Spleen (tissue), 13 donors: ENCODE measurements at places on chromosomes 3 and 15.

DNA sequence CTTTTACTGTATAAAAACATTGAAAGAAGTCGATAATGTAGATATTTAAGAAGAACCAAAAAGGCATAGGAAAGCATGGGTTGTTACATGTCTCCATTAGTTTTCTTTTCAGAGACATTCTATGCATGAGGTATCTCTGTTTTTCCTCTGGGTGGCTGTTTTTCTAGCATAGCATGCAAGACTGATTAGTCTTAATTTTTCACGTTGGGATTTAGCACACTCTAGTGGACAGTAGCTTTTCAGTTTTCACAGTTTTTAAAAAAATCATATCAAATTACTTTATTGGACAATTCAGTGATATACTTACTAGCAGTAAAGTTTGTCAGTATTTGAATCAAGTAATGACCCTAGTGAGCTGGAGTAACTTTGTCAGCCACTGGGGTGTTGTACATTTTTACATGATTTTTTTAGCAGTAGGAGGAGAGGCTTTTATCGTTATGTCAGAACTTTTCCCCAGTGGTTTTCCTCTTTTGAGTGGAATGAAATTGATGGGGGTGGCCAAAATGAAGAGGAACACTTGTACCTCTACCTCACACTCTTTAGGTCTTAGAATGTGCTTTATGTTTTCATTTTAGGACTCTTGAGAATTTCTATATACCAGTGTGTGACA lies 57.2 kb downstream of the SEC22A start:
- DNase-seq = no peak

DNA sequence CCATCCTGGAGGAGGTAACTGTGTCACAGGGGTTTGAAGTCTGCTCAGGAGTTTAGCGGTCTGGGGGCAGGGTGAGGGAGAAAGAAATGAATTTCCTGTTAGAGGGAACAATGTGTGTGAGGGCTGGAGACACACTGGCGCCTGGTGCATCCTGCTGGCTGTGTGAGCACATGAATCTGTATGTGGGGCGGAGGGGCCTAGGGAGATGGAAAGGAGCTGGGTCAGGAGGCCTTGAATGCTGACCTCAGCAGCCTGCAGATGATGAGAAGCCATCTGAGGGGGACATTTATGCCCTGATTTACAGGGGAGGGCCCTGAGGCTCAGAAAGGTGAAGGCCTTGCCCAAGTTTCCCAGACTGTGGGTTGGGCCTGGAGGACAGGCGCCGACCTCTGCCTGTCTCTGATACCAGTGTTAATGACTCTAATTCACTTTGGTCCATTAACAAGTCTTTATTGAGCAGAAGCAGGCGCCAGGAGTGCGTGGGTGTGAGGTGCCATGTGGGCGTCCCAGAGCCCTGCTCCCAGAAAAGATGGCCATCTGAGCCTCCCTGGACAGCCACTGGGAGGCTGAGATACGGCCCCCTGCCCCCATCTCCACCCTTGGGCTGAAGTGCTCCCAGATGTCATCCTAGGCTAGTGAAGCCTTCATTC lies 34.8 kb downstream of the LINGO1 start:
- DNase-seq = no peak

DNA sequence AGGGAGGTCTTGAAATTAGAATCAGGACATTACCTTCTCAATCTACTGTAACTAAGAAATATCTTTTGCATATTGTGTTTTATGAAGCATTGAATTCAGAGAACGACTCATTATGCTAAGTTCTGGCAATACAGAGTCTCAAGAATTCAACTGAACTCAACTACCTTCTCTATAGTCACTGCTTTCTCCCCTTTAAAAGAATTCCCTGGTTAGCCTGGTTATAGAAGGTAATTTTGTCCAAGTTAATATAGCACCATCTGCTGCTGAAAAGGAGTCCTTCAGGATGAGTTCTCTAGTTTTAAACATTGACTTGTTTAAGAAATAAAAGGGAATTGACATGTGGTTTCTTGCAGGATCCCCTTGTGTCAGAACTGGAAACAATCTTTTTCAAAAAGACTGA lies 60.2 kb downstream of the IL16 start:
- DNase-seq = no peak

DNA sequence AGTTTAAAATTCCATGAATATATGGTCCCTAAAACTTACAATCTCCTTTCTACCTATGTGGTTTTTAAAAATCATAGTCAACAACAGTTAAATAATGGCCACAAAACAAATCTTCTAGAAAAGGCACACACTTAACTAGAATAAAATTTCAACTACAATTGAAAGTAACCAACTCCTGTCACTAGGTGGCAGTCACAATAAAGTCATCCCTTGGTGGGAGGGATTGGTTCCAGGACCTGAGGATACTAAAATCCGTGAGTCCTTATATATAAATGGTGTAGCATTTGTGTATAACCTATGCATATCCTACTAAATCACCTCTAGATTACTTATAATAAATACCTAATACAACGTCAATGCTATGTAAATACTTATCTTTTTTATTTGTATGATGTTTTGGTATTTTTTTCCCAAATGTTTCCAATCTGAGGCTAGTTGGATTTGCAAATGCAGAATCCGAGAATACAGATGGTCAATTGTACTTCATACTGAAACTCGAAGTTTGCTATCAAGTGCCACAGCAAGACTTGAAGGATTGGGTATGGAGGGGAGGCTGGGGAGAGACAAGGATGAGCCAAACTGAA lies 172.6 kb downstream of the FMN1 start:
- no peak for DNase-seq

- DNase-seq = no peak
Measured at GRCh38 chr15:95763426-95763825, 567.1 kb upstream of the NR2F2 start.

GRCh38 chr15:60840306-60840702 lies 361.4 kb upstream of the ICE2 start:
- no peak for DNase-seq

DNA sequence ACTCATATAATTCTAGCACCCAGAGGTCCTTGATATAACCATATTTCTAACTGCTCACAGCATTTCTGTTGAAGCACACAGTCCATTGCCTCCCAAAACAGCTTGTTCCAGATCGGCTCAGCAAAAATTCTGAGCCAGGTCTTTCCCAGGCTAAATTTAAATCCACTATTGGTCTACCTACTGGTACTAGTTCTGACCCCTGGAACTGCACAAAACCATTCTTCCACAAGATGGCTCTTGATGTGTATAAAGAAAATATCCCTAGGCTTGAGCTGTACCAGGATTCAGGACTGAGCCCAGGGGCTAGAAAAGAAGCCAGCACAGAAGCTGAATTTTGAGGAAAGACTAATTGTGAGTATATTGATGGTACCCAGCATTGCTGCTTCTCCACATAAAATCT lies 75.4 kb upstream of the ABHD17C start:
- no peak for DNase-seq

GRCh38 chr3:118705487-118706219 lies 329.0 kb downstream of the IGSF11 start:
- DNase-seq = no peak

DNA sequence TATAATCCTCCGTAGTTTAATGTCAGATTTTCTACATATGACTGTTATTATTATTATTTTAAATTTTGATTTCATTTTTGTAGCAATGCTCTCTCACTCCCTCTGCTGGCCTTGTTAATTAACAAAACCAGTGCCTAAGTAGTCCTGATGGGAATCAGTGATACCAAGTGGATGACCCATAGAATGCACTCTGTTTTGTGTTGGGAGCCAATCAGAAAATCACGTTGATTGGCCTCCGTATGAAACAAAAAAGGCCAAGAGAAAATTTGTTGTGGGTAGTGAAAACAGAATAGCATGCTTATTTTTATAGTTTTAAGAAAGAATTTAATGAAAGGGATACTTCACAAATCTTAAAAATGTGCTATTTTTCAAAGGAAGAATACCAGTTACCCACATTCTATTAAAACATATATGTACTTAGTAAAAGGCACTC lies 34.4 kb upstream of the MEIS2 start:
- no peak for DNase-seq

- peak; percentile 34 for DNase-seq
Measured at GRCh38 chr3:127781411-127782001, 40.8 kb downstream of the MGLL start.

DNA sequence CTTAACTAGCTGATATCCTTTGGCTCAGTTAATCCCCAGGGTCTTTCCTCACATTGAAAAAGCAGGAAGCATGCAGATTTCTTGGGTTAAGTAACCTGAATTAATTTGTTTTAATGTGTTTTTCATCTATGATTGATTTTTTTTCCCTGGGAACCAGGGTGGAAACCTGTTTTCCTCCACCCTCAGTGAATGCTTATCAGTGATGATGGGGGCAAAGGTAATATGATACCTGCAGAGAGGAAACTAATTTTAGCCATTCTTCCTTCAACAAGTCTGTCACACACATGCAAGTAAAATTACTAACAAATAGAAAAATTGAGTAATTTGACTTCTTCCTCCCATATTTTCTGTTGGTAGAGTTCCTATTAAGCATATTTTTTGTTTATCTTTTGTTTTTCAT lies 5.9 kb downstream of the CASR start:
- no peak for DNase-seq

GRCh38 chr3:167866331-167866730 lies 130.8 kb downstream of the SERPINI1 start:
- no peak for DNase-seq

GRCh38 chr15:71066983-71067382 lies 48.3 kb upstream of the THSD4 start:
- no peak for DNase-seq

- DNase-seq = no peak
Measured at GRCh38 chr3:194158942-194159439, 23.0 kb downstream of the HES1 start.

- DNase-seq = no peak
Measured at GRCh38 chr3:139044366-139045210, at the start of gene PRR23C. Gene PRR23C, minus strand, starts transcription at chr3:139044892. Its CDS starts 272 bp downstream, at chr3:139044620.

DNA sequence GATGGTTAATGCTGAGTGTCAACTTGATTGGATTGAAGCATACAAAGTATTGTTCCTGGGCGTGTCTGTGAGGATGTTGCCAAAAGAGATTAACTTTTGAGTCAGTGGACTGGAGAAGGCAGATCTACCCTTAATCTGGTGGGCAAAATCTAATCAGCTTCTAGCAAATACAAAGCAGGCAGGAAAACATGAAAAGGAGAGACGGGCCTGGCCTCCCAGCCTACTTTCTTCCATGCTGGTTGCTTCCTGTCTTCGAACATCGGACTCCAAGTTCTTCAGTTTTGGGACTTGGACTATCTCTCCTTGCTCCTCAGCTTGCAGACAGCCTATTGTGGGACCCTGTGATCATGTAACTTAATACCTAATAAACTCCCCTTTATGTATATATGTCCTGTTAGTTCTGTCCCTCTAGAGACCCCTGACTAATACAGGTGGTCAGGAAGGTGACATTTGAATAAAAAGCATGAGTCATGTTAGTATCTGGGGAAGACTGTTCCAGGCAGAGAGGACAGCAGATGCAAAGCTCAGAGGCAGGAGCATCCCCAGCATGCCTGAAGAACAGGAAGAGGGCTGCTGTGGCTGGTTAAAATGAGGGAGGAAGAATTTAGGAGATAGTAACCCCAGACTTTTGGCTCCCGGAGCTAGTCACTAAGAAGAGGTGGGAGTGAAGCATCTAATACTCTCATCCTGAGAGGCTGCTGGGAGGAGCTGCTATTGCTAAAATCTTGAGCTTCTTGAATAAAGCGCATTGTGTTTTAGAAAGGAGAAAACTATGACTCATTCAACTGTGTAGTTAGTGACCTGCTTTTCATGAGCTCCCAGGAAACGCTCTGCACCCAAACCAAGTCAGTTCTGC lies 207.4 kb upstream of the HES1 start:
- DNase-seq = no peak

- DNase-seq = no peak
Measured at GRCh38 chr3:68116580-68116979, 462.2 kb upstream of the SUCLG2 start.

GRCh38 chr3:124834723-124835718 lies 52.1 kb downstream of the ITGB5 start:
- DNase-seq = no peak

- no peak for DNase-seq
Measured at GRCh38 chr3:148309390-148310035, 388.2 kb upstream of the AGTR1 start.

GRCh38 chr3:94246171-94246570 lies 183.3 kb downstream of the NSUN3 start:
- DNase-seq = no peak

- DNase-seq = no peak
Measured at GRCh38 chr3:171028025-171028778, 1.7 kb upstream of the SLC2A2 start.

GRCh38 chr3:13113346-13114330 lies 40.4 kb upstream of the IQSEC1 start:
- DNase-seq = peak; percentile 72

DNA sequence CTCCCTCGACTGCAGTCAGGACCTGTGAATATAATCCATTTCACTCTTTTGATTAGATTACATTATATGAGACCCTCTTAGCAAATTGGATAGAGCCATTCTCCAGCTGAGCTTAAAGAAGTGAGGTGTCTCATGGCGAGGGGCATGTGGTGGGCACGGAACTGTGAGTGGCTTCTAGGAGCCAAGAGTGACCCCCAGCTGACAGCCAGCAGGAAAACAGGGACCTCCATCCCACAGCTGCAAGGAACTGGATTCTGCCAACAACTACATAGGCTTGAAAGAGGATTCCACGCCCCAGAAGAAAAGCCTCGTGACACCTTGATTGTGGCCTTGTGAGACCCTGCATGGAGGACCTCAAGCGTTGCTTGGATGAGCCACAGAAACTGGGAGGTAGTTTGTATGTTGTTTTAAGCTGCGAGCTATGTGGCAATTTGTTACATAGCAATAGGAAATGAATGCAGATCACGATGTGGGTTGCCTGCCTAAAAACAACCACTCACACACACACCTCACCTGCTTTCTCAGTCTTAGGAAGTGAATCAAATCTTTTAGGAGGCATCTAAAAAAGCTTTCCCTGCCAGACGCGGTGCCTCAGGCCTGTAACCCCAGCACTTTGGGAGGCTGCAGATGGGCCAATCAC lies 84.2 kb upstream of the BHLHE40 start:
- DNase-seq = no peak

GRCh38 chr3:197942956-197943556 lies 6.9 kb upstream of the RPL35A start:
- DNase-seq = no peak

GRCh38 chr15:66675446-66675845 lies 26.6 kb upstream of the SMAD6 start:
- DNase-seq = no peak

DNA sequence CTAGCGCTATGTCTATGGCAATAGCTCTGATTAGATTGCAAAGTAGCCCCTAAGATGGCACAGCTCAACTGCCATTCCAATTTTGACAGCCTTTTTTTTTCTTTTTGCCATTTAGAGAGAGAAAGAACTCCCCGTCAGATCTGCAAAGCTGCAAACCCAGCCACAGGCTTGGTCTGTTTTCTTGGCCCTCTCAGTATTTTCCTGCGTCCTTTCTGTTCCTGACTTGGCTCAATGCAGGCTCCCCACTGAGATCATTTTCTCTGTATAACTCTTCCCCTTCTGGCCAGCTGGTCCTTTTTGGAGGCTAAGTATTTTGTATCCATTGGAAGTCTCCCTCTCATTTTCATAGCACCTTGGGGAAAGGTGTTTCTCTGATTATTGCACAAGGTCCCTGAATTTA lies 386.7 kb downstream of the UNC13C start:
- no peak for DNase-seq

GRCh38 chr3:57078635-57079473 lies 18.4 kb downstream of the SPATA12 start:
- peak; percentile 81 for DNase-seq

- DNase-seq = no peak
Measured at GRCh38 chr3:112871735-112872134, 25.1 kb upstream of the CD200R1L start.

- DNase-seq = no peak
Measured at GRCh38 chr3:192675958-192676649, 51.2 kb downstream of the FGF12 start.
